Stimulated activated CD4-positive, alpha-beta T cell treated with anti-CD3 and anti-CD28 coated beads, Interleukin-4, amount 100 ng/mL, for 4 hours (primary cell): ENCODE measurements at places on chromosomes 4 and X.

- DNase-seq, result no peak
Measured at GRCh38 chr4:160580581-160580980, 1477.7 kb downstream of the RAPGEF2 start.

DNA sequence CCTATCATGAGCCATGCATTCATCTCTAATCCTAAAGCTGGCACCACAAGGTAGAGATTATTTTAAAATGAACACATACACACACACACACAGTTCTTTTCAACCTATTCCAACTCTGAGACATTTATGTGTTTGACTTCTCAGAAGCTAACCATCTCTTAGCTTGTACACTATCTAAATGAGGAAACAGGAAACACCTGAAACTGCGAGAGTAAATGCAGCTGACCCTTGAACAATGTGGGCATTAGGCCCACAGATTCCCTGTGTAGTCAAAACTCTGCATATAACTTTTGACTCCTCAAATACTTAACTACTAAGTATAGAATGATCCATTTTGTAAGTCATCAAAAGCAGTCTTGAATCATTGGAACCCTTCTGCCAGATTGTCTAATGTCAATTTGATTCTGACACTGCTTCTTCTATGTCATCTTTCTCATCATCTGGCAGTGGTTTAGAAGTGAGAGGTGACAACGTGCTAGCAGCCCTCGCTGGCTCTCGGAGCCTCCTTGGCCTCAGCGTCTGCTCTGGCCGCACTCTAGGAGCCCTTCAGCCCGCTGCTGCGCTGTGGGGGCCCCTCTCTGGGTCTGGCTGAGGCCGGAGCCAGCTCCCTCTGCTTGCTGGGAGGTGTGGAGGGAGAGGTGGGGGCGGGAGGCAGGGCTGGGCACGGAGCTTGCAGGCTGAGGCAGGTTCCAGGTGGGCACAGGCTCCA, 21.4 kb upstream of the IL15 start:
- no peak for DNase-seq

- DNase-seq, result no peak
Measured at GRCh38 chr4:124167602-124168001, 544.9 kb downstream of the ANKRD50 start.

GRCh38 chr4:39976945-39977488, 694 bp downstream of the PDS5A start:
- DNase-seq, result peak; percentile 66

DNA sequence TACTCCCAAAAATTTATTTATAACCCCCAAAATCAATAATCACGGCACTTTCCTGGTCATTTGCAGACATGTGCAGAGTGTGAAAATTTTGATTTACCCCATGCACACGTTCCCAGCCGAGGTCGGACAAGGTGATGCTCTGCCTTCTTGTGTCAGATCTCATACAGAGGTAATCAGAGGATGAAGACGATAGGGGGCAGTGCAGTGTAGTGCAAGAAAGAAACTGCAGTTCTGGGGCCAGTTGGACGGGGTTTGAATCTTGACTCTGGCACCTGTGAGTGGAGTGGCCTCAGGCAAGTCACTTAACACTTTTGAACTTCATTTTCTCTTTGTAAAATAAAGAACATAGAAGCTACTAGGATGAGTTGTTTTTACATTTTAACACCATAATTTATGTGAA, 88.4 kb downstream of the FRMPD3 start:
- peak; percentile 6 for DNase-seq

DNA sequence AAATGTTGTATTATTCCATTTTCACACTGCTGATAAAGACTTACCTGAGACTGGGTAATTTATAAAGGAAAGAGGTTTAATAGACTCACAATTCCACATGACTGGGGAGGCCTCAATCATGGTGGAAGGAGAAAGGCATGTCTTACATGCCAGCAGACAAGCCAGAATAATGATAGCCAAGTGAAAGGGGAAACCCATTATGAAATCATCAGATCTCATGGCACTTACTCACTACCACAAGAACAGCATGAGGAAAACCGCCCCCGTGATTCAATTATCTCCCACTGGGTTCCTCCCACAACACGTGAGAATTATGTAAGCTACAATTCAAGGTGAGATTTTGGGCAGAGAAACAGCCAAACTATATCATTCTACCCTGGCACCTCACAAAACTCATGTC, 2535.1 kb downstream of the ARAP2 start:
- DNase-seq, result no peak

DNA sequence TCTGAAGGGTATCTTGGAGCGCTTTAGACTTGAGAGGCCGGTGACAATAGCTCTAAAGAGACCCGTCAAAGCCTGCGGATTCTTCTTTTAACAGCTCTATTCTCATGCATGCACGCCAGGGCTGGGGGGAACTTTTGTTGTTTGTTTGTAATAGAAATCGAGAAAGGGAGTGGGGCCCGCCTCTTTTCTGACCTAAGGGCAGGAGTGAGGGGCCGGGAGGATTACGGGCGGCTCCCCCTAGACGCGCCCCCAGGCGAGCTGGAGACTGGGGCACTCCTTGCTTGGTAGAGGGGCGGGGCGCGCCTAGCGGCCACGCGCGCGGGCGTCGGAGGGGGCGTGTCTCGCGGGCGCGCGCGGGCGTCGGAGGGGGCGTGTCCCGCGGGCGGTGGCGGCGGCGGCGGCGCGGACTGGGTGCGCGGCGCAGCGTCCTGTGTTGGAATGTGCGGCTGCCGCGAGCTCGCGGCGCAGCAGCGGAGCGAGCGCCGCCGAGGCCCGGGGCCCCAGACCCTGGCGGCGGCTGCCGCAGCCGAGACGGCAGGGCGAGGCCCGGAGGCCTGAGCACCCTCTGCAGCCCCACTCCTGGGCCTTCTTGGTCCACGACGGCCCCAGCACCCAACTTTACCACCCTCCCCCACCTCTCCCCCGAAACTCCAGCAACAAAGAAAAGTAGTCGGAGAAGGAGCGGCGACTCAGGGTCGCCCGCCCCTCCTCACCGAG, at the start of gene REST:
TSS of gene REST (plus strand) at position 412 of the 717 bp plus-strand sequence. CDS start 2,739 bp downstream, outside the sequence.
- DNase-seq, result peak; percentile 84

GRCh38 chr4:131526686-131527085, 1622.4 kb upstream of the PCDH10 start:
- no peak for DNase-seq

- DNase-seq, result no peak
Measured at GRCh38 chr4:139700568-139700967, 34.9 kb downstream of the MGST2 start.

- DNase-seq, result no peak
Measured at GRCh38 chrX:41824551-41824950, 98.8 kb downstream of the CASK start.

DNA sequence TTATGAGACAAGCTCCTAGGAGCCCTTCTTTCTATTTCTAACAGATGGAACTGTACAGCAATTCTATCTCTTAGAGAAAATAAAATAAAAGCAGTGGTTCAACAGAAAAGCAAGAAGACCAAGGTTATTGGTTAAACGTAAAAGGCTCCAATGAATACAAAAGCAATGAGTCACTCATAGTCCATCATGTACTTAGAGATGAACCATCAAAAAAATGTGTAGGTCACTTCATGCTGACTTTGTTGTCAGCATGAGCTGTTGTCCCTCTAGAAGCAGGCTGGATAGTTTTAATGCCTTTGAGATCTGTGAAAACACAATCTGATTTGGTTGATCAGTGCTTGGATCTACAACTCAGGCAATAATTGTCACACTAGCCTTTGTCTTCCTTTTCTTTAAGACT, 378.6 kb upstream of the ANXA10 start:
- no peak for DNase-seq

DNA sequence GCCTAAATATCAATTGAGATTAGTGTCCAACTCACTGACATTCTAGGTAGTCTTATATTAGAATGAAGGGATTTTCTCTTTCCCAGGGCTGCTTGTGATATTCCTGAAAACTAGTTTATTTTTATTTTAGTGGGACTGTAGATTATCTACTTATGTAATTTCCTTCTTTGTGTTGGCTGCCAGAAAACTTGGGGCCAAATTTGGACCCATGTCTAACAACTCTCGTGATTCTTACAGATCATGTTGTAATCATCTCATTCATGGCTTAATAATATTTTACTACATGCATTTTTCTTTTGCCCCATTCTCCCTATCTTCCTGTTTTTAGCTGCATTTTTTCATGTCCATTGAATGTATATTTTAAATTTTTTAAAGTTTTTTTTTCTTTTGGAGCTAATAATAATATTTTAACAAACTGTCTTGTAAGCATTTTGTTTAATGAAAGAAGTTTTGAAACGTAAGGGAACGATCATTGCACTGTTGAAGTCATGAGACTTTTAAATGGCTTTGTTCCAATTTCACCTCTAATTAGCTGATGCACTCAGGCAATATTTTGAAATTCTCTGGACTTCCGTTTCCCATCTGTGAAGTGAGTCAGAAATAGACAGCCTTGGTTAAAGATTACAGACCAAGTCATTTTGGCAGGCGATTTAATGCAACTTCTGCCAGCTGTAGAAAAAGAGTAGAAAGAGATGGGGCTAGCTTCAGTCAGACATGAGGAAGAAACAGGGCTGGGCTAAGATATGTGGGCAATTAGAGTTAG, 14.3 kb upstream of the TDO2 start:
- DNase-seq, result no peak

- no peak for DNase-seq
Measured at GRCh38 chr4:102061133-102061532, 270.6 kb downstream of the BANK1 start.

GRCh38 chrX:153885208-153885787, 675 bp downstream of the L1CAM start:
- DNase-seq, result no peak

GRCh38 chr4:80407246-80407645, 71.7 kb downstream of the CFAP299 start:
- no peak for DNase-seq

- no peak for DNase-seq
Measured at GRCh38 chr4:7512428-7512827, 77.7 kb upstream of the PSAPL1 start.

- no peak for DNase-seq
Measured at GRCh38 chr4:186445040-186445439, 110.3 kb downstream of the MTNR1A start.

GRCh38 chrX:25007059-25008053, 8.4 kb downstream of the ARX start:
- no peak for DNase-seq

- DNase-seq, result no peak
Measured at GRCh38 chr4:79253924-79254323, 71.9 kb downstream of the NAA11 start.

- DNase-seq, result no peak
Measured at GRCh38 chr4:10715696-10716095, 31.1 kb upstream of the CLNK start.

DNA sequence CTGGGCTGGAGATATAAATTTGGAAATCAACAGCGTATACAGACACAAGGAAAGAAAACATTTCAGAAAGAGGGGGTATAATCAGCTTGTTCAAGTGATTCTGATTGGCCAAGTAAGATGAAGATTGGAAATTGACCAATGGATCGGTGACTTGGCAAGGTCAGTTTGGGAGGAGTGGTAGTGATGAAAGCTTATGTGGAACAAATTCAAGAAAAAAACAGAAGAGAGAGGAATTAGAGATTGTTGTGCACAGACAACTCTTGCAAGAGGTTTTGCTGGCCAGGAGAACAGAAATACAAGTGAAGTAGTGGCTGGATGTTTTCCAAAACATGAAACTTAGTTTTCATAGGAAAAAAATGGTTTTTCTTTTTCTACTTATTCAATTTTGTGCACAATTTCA, 16.3 kb downstream of the CD38 start:
- DNase-seq, result no peak

DNA sequence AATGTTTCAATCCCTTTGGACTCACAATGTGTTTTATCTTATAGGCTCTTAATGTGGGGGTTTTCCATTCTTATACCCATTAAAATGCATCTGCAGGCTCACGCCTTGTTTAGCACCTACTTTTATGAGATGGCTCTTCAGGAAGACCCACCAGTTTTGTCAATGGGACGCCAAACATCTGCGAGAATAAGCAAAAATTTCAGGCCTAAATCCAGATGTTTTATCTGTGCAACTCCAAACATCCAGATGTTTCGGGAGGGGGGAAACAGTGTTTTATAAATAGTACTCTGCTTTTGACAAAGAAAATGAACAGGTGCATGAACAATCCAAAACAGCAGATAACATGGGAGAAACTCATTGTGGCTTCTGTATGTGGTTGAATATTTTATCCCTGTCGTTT, 342.8 kb downstream of the DHX15 start:
- DNase-seq, result no peak

GRCh38 chr4:78532046-78532445, 19.5 kb upstream of the ANXA3 start:
- DNase-seq, result no peak

- DNase-seq, result no peak
Measured at GRCh38 chrX:39759526-39760224, 338.1 kb downstream of the BCOR start.

DNA sequence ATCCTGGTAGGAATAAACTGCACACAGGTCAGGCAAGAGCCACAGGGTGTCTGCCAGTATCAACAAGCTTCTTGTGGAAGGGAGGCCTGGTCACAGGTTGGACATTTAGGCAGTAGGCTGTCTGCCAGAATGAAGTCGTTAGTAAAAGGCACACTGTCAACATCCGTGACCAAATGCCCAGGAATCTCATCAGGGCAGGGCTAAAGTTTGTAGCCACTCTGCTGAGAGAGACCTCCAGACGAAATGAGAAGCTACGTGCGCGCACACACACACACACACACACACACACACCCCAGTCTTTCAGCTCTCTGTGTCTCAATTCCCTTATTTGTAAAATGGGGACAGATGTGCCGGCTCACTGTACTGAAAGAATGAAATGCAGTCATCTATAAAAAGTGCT, 408.7 kb upstream of the ZFP42 start:
- no peak for DNase-seq

DNA sequence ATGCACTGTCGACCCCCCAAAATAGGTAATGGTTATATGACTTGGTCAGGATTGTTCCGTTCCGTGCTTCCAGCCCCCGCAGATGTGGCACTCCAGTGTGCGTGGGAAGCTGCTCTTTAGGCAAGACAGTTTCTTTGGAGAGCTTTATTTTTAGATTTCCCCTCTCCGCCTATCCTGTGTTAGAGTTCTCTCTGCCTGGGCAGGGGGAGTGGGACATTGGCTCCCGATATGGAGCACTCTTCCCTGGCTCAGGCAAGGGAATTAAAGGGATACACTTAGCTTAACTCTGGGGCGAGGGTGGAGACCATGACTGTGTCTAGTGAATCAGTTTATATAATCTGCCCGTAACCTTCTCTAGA, 36.0 kb downstream of the DLG3 start:
- DNase-seq, result no peak

GRCh38 chr4:133968174-133968573, 233.4 kb downstream of the PABPC4L start:
- DNase-seq, result no peak

GRCh38 chr4:164617426-164617825, 136.5 kb upstream of the SMIM31 start:
- no peak for DNase-seq
